ENCODE measurements at places on chromosomes 5 and 9.
A peak's percentile ranks its signal among the peaks of the same experiment; 100 is the strongest.

- DNase-seq, result no peak
These were observed 130.4 kb downstream of the TMEM174 start for GRCh38 chr5:73303148-73304079.

DNA sequence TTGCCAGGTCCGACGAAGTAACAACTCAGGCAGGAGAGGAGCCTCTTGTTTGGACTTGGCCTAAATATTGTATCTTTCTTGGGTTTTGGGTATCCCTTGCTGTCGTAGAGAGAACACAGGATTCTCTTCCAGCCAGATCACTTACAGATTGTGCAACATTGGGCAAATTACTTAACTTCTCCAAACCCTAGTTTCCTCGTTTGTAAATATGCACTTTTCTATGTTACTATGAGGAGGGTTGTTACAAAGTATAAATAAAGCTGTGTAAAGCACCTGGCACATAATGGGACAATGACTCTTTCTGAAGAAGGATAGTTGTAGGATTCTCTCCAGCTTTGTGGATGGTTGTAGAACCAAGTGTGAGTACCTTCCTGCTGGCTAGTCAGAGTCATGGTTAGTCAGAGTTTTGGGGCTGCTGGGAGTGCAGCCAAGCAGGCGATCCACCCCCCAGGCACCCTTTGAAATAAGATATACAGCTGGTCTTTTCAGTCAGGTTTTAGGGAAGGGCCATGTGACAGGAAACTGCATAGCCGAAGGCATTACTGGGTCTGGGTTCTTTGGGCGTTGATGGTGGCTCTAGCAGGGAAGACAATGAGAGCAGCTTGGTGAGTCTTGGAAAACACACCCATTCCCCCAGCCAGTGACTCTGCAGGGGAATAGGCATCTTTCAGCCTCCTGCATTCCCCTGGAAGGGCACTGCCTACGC is 49.9 kb upstream of the GDNF start:
- no peak for DNase-seq

DNA sequence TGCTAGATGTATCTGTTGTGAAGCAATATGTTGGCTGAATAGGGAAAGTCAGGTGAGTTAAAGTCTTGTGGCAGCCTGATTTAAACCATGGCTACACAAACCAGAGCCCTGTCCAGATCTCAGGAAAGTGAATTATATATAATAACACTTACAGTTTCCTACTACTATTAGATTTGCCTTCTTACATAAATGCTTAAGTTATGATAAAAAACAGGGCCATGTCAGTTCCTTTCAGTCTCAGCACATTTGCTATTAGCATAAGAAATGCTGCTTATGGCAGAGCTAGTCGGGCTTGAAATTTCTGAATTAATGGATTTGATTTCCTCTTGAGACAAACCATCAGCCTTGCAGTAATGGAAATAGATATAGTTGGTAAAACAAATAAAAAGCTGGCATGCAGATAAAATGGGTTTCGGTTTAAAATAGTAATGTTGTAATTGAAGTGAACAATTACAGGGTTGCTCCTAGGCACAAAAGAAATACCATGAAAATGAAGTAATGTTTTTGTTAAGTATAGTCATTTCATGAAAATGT is 664.2 kb upstream of the ZNF608 start:
- no peak for DNase-seq

GRCh38 chr5:74772359-74772758 is 5.3 kb downstream of the NSA2 start:
- no peak for DNase-seq

- DNase-seq, result no peak
These were observed 164.8 kb upstream of the OTULINL start for GRCh38 chr5:14416621-14417275.

DNA sequence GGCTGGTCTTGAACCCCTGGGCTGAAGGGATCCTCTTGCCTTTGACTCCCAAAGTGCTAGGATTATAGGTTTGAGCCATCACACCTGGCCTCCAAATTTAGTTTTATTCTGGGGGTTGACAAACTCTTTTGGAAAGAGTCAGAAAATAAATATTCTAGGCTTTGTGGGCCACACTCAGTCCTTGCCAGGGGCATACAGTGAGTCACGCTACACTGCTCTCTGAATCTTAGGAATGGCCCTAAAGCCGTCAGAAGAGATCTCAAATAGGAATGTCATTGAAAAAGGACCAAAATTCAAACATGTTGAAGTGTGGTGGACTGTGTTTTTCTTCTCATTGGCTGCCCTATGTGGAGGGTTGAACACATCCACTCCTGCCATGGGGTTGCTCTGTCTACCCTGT is 127.7 kb upstream of the BASP1 start:
- DNase-seq, result no peak

DNA sequence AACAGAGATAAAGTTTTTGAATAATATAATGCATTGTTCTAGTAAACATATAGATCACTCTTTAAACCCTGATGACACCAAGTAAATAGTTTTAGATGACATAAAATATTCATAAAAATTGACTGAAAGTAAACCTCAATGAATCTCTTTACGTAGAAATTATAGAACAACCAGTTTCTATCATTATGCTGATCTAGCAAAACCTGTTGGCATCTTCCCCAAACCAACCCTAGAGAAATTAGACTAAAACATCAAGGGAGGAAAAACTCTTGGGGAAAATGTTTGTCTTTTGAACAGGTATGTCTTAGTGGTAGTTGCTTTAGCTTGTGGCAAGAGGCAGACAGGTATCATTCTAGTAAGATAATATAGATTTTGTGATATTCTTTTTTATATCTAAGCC is 747.0 kb upstream of the CDH6 start:
- no peak for DNase-seq

GRCh38 chr9:87653941-87654340 is 72.0 kb upstream of the CTSL start:
- DNase-seq, result no peak

DNA sequence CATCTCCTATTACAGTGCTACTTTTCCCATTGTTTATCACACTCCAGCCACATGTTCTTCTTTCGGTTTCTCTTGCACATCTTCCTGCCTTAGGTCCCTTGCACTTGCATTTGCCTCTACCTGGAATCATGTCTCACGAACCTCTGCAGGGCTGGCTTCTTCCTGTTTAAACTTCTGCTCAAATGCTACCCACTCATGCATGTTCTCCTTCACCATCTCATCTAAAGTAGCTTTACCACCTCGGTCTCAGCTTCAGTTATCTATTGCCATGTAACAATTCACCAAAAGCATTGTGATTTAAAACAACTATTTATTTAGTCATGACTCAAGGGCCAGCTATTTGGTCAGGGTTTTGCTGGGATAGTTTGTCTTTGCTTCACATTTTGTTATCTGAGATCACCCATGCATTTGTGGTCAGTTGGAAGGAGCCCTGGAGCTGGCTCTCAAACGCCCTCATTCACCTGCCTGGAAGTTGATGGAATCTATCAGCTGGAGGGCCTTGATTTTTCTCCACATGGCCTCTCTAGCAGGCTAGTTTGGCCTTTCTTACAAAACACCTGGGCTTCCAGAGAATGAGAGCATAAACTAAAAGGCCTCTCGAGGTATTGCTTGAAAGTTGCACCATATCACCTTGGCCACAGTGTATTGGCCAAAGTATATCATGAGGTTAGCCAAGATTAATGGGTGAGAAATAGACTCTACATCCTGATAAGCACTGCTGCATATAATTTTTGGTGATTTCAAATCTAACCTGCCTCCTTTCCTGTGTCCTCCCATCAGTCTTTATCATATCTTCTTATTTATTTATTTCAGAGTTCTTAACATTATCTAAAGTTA is 21.4 kb downstream of the SPINK1 start:
- DNase-seq, result no peak

DNA sequence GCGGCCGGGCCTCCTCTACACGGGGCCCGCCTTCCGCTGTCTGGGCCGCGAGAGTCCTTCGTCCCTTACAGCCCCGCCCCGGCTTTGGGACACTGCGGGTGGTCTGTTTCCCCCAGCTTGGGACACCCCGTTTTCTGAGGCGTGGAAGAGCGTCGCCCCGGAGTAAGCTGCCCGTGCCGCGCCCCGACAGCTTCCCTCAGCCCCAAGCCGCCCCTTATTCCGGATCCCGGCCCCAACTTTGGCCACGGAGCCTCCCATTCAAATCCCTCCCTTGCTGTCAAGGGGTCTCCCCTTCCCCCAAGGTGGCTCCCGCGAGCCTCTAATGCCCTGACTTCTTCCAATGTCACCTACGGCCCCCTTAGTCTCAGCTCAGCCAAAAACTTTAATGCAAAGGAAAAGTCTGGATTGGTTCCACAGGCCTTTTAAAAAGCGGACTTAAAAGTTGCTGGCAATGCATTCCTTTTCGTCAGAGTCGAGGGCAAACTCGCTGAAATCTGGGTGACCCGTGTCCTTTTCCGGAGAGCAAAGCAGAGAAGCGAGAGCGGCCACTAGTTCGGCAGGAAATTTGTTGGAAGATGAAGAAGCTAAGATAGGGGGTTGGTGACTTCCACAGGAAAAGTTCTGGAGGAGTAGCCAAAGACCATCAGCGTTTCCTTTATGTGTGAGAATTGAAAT is 19.8 kb downstream of the EXOSC2 start:
- peak; percentile 58 for DNase-seq

- DNase-seq, result no peak
These were observed 21.2 kb upstream of the IL31RA start for GRCh38 chr5:55829956-55830355.

DNA sequence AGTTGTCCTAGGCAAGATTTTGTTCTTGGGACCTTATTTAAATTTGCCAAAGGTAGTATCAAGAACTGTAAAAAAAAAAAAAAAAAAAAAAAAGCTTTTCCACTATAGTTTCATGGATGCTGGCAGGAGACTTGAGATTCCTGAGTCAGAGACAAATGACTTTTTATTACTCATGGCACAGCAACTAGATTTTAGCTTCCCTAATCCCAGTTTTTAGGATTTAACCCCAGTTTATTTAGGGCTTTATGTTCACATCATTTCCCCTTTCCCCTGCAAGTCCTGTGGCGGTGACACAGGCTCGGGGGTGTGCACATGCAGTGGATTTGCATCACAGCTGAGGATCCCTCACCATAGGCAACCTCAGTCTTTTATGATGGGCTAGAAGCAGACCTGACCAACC is 144.9 kb downstream of the GOLPH3 start:
- no peak for DNase-seq

DNA sequence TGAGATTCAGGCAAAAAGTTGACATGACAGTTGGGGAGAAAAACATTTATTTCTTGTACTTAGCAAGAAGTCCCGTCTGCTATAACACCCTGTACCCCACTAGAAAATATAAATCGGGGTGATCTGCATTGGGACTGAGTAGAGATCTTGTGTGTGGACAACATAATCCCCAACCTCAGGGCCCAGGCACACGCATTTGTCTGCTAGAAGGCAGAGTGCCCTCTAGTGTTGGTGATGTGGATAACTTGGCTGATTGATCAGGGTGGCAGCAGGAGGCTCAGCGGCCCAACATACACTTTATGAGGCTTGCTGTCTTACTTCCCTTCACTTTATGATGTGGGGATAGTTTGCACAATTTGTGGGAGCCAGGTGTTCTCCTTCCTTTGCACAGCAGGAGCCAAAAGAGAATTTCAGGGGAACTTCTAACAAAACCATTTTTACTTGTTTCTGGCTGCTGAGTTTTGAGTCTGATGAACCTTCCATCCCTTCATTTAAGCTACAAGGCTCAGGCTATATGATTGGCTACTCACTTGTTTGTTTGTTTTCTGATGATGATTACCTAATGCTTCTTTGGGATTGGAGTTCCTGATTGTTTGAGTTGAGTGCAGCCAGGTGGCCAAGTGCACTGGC is 263.2 kb downstream of the DMAC1 start:
- peak; percentile 22 for DNase-seq

DNA sequence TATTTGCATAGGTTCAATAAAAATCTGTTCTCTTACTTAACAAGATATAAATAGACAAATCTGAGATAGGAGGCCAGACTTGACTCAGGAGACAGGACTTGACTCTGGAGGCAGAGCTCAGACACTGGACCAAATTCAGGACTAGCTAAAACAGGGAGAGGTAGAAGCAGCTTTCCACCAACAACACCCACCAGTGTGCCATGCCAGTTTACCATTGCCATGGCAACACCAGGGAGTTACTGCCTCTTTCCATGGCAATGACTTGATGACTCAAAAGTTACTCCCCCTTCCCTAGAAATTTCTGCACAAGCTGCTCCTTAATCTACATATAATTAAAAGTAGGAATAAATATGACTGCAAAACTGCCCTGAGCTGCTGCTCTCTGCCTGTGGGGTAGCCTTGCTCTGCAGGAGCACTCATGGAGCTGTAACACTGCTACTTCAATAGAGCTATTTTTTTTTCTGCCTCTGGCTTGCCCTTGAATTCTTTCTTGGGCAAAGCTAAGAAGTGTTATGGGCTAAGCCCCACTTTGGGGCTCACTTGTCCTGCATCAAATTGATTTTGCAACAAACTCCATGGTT is 473.0 kb downstream of the PLK2 start:
- no peak for DNase-seq

DNA sequence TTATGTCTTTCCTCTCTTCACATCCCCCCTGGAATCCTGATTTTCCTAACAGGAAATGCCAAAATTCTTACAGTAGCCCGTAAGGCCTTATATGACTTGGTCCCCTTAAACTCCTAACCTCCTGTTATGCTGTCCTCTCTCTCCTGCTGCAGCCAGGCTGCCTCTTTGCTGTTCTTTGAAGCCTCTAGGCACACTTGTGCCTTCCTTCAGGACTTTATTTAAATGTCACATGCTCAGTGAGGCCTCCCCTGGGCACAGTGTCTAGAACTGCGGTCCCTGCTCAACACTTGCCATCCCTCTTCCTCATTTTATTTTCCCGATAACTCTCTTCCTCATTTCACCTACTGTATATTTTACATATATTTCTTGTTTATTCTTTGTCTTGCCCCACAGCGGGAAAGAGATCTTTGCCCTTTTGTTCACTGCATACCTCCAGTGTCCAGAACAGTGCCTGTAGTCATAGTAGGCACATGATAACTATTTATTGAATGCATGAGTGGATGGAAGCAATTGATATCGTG is 5.5 kb upstream of the SHB start:
- DNase-seq, result no peak

DNA sequence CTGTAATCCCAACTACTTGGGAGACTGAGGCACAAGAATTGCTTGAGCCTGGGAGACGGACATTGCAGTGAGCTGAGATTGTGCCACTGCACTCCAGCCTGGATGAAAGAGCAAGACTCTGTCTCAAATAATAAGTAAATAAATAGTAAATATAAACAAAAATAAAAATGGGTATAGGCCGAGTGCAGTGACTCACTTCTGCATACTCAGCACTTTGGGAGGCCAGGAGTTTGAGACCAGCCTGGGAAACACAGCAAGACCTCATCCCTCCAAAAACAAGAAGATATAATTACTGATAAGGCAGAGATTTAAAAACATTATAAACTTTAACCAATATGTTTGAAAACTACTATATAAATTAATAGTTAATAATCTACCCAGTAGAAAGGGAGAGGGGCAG is 37.8 kb upstream of the SUSD1 start:
- DNase-seq, result no peak

- DNase-seq, result no peak
These were observed 35.9 kb downstream of the VCAN start for GRCh38 chr5:83507431-83507830.

DNA sequence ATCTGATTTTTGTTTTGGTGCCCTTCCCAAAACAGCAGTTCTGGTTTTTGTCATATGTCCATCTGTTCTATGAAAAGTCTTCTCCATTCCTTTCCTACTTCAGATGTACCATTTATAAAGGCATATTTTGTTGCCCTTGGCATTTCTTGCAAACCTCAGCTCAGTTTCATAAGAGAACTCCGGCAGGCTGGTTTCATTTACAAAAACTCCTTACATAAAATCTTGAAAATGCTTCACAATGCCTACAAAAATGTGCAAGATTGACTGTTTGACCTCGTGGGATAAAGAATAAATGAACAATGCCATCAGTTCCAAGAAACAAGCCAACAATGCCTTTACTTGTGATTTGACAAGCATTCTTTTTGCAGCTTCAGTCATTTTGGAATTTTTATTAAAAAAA is 39.1 kb upstream of the CTNNAL1 start:
- no peak for DNase-seq
